Activated T-cell treated with anti-CD3 and anti-CD28 coated beads, Interleukin-2, amount 50 U/mL, for 24 hours (primary cell): ENCODE measurements at places on chromosomes 5 and 9.

DNA sequence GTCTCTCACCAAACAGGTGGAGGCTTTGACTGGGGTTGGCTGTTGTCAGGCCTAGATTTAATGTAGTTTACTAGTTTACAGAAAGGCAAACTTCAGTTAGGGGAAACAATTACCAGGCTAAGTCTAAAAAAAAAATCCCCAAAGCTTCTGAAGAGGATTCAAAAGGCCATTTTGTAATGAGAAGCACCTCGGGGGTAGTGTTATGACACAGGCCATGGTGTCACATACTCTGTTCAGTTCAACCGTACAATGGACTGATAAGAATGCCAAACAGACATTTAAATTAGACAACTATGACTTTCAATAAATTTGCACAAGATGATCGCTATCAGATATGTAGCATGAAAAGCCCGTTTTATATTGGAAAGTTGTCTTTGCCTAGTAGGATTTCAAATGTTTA is 120.1 kb upstream of the PCA3 start:
- DNase-seq = no peak

- no peak for DNase-seq
Measured at GRCh38 chr9:31996331-31996730, 388.1 kb upstream of the ACO1 start.

GRCh38 chr5:126104951-126105350 is 318.3 kb upstream of the GRAMD2B start:
- no peak for DNase-seq

DNA sequence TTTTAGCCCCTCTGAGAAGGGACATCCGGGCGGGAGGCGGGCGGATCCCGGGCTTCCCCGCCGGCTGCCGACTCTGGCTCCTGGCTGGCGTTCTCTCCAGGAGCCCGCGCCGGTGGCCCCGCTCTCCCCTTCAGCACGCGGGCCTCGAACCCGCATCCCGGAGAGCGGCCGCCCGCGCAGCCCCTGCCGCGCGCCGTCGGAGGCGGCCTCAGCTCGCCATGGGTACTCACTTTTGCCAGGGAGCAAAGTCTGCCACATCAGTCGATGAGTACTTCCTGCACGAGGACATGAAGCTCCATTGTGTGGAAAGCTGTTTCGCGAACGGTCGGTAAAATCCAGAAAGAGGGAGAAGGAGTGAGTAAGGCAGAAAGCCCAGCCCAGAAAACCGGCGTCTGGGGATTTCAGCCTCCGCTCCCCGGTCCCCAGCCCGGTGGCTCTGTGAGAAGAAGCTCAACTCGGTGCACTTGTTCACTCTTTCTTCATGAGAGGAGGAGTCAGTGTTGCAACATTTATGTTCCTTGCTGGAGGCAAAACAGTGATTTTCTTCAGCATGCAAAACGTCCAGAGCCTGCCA is at the start of gene PRLR:
TSS of gene PRLR (minus strand) at position 450 of the 574 bp plus-strand sequence. CDS start 140,867 bp downstream, outside the sequence.
- DNase-seq = peak; percentile 32

- DNase-seq = no peak
Measured at GRCh38 chr5:132267931-132268768, 10.7 kb downstream of the PDLIM4 start.

DNA sequence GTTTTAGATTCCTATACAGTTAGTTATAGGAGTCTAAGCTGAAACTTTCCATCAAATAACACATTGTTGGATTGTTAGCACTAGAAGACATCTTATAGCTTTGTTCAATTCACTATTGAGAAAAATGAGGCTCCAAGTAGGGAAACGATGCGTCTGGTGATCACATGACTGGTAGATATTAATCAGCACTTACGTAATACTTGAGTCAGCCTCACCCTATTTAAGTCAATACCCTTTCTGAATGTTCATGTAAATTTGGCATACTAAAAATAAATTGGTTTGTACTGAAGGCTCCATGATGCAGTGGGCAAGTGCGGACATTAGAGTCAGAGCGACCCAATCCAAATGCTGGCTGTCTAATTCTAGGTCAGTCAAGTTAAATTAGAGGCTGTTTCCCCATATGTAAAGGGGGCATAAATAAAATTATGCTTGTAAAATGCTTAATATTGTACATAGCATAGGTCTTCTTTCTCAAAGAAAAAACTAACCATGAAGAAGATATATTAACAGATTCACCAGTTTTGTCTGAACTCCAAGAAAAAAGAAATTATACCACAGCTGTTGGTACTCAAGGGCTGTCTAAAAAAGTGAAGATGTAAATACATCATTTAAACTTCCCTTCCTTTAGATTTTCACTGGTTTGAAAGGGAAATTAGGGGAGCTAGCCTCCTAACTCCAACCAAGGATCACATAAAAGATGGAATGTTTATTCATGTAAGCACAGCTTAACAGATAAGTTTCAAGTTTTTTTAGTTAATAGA is 406.6 kb upstream of the TLE4 start:
- DNase-seq = no peak
